ENCODE measurements at places on chromosomes 4 and X.

GRCh38 chrX:118883994-118884393 is 60.4 kb downstream of the ZCCHC12 start:
- DNase-seq, result no peak

GRCh38 chrX:22748093-22748999 is 251.4 kb upstream of the DDX53 start:
- peak; percentile 53 for DNase-seq

GRCh38 chr4:148310756-148311155 is 131.5 kb downstream of the NR3C2 start:
- no peak for DNase-seq

DNA sequence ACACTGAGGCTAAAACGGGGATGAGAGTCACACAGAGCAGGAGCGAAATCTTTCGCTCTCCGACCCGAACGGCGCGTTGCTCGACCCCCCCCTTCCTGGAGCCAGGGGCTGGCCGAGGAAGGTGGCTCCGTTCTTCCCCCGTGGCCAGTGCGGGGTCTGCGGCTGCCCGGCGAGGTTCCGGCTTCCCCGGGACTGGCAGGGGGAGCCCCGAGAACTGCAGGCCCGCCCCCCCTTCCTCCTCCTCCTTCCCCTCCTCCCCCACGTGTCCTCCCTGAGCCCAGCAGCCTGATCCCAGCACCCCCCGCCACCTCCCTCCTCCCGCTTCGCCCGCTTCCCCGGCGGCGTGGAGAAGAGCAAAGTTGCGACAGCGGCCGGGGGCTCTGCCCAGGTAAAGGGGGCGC is 2.4 kb upstream of the BCORL1 start:
- no peak for DNase-seq

DNA sequence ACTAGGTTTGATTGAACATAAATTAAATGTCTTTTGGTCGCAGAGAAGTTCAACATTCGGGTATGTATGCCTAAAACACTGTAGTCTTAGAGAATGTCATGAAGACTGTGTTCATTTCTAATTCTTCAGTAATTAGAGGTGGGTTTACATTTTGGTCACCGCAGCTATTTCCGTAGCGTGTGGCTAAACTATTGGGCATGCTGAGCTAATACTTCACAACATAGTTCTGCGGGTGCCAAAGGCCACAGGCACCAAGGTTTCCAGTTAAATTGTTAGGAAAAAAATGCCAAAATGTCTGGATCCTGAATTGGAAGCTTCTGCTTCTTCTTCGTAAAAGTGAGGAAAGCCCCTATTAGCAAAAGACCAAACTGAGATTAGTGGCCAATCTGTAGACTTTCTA is 25.1 kb downstream of the SMIM31 start:
- no peak for DNase-seq

- no peak for DNase-seq
These were observed 17.2 kb upstream of the HPGDS start for GRCh38 chr4:94359838-94360237.

GRCh38 chr4:26780539-26780938 is 80.1 kb upstream of the STIM2 start:
- DNase-seq, result peak; percentile 57

- peak; percentile 58 for DNase-seq
These were observed 175.6 kb downstream of the SNCA start for GRCh38 chr4:89661173-89661899.

- peak; percentile 62 for DNase-seq
These were observed 43.5 kb downstream of the CLCN3 start for GRCh38 chr4:169663831-169664230.

GRCh38 chrX:55648434-55648833 is 25.2 kb downstream of the FOXR2 start:
- DNase-seq, result no peak

- no peak for DNase-seq
These were observed 264.6 kb upstream of the FMR1 start for GRCh38 chrX:147646949-147647723.

DNA sequence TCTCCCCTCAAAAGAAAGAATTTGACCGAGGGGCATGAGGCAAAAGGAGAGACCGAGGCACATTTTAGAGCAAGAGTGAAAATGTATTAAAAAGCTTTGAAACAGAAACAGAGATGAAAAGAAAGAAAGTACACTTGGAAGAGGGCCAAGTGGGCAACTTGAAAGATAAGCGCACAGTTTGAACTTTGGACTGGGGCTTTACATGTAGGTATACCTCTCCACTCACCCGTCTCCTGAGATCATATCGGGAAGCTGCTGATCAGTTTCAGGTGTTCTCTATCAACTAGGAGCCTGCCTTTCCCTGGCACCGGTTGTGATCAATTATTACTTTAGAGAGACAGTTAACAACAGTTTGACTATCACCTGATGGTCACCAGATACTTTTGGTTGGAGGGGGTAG is 2666.5 kb downstream of the ARAP2 start:
- DNase-seq, result no peak

DNA sequence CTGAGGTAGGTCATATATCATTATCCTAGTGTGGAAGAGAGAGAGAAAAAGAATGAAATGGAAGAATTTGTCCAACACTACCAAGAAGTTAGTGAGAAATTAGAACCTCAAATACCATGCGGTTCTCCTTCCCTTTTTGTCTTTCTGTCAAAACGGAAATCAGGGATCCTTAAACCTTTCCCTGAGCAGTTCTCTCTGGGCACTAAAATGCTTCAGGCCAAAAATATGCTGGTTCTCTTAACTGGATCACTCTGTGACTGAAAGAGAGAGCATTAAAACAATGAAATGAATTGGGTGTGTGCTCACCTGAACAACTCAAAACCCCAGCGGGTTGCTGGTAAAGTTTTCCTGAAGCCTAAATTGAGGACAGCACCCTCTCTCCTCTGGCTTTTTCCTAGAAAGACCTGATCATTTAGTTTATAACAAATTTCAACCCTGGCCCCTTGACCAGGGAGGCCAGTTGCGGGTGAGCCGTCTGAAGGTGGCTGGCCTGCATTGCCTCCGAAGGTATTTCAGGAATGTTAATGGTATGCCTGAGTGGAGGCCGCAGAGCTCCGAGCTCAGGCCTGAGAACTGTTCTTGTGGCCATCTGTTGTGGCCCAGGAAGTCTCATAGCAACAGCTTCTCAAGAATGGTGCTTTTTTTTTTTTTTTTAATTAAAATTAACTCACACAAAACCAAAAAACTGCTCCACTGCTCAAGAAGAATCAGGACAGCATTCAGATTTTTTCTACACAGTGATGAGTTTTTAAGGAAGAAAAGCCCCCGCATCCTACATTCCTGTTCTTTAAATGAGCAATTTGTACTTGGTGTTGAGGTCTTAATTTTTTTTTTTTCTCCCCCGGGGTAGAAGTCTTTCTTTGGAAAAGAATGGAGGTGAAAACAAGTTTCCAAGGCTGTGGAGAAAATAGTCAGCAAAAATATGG is 155.1 kb downstream of the SHROOM3 start:
- peak; percentile 93 for DNase-seq

- no peak for DNase-seq
These were observed 9.5 kb downstream of the SLAIN2 start for GRCh38 chr4:48350871-48351270.

GRCh38 chr4:152896811-152897210 is 39.3 kb upstream of the FHDC1 start:
- peak; percentile 20 for DNase-seq

DNA sequence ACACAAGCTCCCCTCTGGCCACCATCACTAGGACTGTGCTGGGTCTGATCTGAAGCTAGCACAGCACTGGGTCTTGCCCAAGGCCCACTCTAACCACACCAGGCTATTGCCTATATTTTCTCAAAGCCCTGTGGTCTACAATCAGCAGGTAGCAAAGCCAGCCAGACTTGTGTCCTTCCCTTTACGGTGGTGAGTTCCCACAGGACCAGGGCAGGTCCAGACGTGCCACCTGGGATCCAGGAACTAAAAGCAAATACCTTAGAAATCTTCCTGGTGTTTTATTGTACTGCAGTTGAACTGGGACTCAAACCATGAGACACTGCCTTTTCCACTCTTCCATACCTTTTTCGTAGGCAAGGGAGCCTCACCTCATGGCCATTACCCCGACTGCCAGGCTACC is 9.0 kb upstream of the MAGEC2 start:
- DNase-seq, result no peak

GRCh38 chr4:113733685-113734084 is 27.9 kb downstream of the CAMK2D start:
- DNase-seq, result no peak

- DNase-seq, result no peak
These were observed at the start of gene EGFL6 for GRCh38 chrX:13569479-13570260. Gene EGFL6 (plus strand): TSS chrX:13569601. CDS start chrX:13569862, 261 bp downstream.
